Tongue (tissue), 3 donors: ENCODE measurements at places on chromosomes 1 and 21. TPM values are rescaled to one million over a fixed set of nuclear protein-coding genes. Genes with fewer than 3 reads are reported as not detected.

Gene RXFP4
- total RNA-seq: not detected

Gene TEX38
- total RNA-seq: not detected

Gene MCOLN2
- not detected for total RNA-seq

Gene CYP4A11
- not detected for total RNA-seq

Gene SHE
- 10.7 TPM for total RNA-seq

Gene CSMD2
- 2.1 TPM for total RNA-seq

Gene LYPLA2
- 17.1 TPM for total RNA-seq

Gene UBE2U
- total RNA-seq: not detected

Gene CTSS
- total RNA-seq: 17.6 TPM

Gene PTGFRN
- total RNA-seq: 112 TPM

Gene LCE3D
- total RNA-seq: not detected

Gene TAGLN2
- 238 TPM for total RNA-seq
